Thoracic aorta (tissue), 2 donors: ENCODE measurements at places on chromosomes 13 and 19.

DNA sequence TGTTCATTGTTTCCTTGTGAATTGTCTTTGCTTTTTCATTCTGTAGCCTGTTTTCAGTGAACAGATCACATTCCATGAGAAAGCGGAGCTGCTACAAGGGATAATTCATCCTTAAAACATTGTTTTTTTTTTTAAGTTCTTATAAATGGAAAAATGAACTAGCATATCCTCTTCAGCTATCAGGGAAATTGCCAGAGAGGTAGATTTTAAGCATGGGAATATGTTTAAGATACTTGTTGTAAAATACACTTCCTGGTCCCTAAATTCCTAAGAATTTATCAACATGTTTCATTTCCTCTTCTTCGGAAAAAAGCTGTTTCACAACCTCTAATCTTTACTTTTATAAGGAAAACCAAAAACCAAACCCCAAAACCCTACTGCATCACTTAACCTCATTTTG is 238.0 kb downstream of the POSTN start:
- no peak for DNase-seq

DNA sequence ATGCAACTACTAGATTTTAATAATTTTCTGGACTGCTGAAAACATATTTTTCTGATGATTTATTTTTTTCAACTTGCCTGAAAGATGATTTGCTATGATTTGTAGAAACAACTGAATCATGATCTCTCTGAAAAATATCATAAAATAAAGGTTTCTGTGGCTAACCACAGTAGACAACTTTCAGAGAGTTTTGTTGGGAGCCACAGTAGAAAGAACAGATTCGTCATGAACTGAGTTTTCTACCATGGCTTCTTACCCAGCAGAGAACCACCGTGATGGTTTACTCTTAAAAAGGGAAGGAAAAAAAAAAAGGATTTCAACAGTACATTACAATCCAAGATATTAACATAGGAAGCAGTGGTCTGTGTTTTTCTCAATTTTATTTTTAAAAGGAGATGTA is 18.0 kb downstream of the ZAR1L start:
- no peak for DNase-seq

DNA sequence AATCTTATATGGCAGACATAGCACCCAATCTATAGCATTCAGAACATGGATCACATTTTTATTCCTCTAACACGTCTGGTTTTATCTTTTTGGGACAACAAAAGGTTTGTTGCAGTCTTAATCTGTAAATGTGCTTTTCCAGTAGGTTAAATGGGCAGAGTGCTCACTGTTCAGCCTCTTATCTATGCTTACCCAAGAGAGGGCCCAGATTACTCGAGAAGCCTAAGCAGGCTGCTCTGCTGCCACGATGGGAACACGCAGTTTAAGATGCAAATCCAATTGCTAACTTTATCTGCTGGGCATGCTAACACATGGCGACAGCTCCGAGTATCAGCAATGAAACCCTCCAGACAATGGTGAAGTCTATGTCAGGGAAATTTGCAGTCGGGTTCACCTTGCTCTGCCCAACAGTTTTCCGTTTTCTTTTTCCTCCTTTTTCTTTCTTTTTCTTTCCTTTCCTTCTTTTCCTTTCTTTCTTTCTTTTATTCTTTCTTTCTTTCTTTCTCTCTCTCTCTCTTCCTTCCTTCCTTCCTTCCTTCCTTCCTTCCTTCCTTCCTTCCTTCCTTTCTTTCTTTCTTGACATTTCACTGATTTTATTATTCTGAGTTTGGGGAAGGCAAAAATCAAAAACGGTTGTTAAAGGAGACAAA is 115.3 kb downstream of the RBM26 start:
- no peak for DNase-seq

DNA sequence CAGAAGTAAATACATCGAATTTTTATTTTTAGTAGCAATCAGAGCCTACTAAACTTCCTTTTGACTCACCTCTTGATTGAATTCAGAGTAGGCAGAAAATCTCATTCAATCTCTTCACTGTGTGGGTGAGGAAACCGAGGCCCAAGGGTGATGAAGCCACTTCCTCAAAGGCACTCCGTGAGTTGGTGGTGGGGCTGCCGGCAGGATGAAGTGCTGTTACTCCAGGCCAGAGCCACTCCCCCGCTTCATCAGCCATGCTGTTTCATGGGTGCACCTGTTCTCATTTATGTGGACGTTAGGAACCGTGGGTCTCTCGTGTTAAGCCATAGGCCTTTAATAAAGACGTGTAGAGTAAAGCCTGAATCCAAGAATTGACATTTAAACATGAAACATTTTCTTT is 13.2 kb downstream of the ING1 start:
- no peak for DNase-seq

- DNase-seq: no peak
These were observed 36.8 kb upstream of the PSG9 start for GRCh38 chr19:43306097-43306496.

GRCh38 chr19:30871979-30872378 is 477.3 kb downstream of the TSHZ3 start:
- no peak for DNase-seq

GRCh38 chr13:97266332-97266731 is 44.2 kb downstream of the MBNL2 start:
- no peak for DNase-seq

DNA sequence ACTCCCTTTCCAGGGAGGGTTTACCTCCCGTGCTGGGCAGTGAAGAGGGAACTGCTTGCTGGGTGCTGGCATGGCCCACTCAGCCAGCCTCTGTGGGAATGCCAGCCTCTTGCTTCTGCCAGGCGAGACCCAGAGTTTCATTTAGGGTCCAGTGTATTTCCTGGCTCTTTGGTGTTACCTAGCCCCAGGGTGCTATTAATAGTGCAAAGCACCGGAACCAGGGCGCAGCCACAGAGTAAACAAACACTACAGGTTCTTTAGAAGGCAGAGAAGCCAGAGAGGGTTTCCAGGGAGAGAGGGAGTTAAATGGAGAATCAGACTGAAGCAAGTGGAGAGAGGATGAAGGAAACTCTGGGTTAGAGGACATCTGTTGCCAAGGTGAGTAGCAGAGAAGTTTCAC is 74.9 kb upstream of the SPATA13 start:
- no peak for DNase-seq

- DNase-seq: no peak
These were observed 15.0 kb upstream of the MIER2 start for GRCh38 chr19:359653-359925.

GRCh38 chr13:74466020-74466419 is 331.8 kb upstream of the KLF12 start:
- DNase-seq: no peak

GRCh38 chr19:9735986-9736385 is 32.6 kb downstream of the ZNF846 start:
- no peak for DNase-seq

GRCh38 chr19:9945319-9945966 is 9.1 kb upstream of the OLFM2 start:
- peak; percentile 83 for DNase-seq

- DNase-seq: no peak
These were observed 386.6 kb downstream of the DIAPH3 start for GRCh38 chr13:59776924-59777690.

DNA sequence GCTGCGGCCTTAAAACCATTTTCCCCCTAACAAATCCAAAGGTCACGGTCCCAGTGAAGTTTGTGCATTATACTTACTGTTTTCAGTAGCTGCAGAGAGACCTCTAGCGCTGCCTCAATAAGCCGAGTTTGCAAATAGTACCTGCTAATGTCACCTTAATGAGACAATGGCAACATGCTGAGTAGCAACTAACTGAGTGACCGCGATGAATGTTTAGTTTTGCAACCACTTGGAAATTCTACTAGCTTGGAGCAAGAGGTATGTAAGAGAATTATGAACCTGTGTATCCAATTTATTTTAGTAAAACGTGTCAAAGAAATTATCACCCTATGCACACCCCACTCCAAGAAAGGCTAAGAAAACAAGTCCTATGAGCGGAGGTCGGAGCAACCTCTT is 1.2 kb downstream of the KPNA3 start:
- DNase-seq: no peak

GRCh38 chr13:38103851-38104250 is 234.3 kb upstream of the TRPC4 start:
- DNase-seq: no peak

- DNase-seq: no peak
These were observed 10.1 kb downstream of the MIER2 start for GRCh38 chr19:334296-335071.

DNA sequence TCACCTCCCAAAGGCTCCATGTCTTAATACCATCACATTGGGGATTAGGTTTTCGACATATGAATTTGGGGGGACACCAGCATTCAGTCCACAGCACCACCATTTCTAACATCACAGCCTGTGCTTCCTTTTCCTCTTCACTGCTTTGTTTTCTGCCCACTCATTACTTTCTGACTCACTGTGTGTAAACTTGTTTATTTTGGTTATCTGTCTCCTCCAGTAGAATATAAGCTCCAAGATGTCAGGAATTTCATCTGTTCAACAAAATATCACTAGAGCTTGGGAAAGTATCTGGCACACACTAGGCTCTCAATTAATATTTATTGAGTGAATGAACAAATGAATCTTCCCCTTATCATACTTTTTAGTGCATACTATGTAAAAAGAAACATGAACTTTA is 152.0 kb downstream of the NUFIP1 start:
- no peak for DNase-seq

DNA sequence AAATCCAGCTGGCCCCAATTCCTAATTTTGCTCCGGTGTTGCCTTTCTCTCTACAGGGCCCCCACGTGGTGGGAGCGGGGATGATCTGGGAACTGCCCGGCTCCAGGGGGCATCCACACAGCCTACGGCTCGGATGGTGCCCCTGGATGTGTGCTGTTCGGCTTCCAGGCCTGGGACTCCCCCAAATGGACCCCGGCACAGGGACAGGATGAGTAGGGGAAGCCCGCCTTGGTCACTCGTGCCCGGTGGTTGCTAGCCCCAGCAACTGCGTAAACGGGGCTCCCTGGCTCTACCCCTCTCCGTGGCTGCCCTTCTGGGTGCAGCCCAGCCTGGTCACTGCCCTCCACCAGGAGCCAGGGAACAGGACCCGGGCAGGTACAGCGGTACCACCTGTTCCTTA is 111.5 kb downstream of the TEX26 start:
- no peak for DNase-seq
